ENCODE measurements at places on chromosomes 16 and 17.

DNA sequence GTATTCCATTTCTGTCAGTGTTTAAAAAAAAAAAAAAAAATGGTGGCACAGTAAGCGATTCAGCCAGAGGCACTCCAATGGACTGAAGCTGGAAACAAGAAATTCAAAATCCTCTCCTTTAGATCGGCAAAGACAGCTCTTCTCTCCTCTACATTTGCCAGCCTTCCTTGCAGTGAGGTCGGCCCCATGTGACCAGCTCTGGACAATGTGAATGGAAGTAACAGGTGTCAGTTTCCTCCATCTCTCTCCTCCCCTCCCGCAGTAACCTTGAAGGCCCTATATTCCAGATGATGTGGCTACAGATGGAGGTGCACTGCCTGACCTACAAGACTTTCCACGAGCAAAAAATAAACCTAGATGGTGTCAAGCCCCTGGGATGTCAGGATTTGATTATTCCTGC lies 15.0 kb downstream of the CUEDC1 start:
- DNase-seq = peak; percentile 47

- DNase-seq = no peak
These were observed 5.6 kb downstream of the ARRB2 start for GRCh38 chr17:4716081-4716480.

DNA sequence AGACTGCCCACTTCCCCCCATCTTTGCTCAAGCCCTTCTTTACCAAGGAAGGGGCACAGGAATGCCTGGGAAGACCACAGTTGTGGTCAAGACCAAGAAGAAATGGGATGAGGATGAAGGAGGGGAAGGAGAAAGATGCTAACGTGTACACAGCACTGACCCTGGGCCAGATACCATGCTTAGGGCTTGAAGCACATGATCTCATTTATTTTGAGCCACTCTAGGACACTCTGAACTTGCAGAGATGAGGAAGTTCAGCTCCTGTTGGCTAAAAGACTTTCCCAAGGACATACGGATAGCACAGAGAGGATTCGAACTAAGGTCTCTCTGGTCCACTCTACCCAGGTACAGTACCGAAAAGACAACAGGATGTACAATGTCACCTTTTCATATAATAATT lies 42.6 kb downstream of the PIK3R5 start:
- DNase-seq = no peak

DNA sequence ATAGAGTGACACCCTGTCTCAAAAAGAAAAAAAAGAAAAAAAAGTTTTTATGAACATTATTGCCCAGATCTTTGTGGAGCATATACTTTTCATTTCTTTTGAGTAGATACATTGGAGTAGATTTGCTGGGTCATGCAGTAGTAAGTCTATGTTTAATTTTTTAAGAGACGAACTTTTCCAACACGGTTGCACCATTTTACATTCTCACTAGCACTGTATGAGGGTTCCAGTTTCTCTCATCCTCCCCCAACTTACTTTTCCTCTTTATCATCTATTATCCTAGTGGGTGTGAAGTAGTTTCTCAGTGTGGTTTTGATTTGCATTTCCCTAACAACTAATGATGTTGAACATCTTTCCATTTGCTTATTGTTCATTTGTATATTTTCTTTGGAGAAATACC lies 10.5 kb downstream of the RPS6KB1 start:
- no peak for DNase-seq

DNA sequence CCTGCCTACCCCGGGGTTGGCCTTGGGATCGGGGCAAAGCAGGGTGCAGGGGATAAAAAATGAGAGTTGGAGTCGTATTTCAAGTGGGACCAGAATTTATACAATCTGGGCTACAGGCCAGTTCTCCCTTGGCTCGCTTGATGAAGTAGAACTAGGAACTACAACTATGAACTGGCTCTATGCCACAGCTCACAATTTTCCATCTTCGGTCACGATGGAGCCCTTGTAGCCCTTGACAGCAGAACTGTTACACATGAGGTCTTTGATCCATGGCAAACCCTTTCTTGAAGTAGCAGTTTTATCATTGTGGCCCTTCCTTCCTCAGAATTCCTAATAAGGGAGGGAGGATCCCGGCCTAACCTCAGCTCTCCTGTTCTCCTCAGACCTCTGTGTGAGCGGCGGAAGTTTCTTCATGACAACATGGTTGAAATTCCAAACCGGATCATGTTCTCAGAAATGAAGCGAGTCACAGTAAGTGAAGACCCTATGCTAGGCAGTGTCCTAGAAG lies 17.1 kb downstream of the LIG3 start:
- DNase-seq = no peak

DNA sequence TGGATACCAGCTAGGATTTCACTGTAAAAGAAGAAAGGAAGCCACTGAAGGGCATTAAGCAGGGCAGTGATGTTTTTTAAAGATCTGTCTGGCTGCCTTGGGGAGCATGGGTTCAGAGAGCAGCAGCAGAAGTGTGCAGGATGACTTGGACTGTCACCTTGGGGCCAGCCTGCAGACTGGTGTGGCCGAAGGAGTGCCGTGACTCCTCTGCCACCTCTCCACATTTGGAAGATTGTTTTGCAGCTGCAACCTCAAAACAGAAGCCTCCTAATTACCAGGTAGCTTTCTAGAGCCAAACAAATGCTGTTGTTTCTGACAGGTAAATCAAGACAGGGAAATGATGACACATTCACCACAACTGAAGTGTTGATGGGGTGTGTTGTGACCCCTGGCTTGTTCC lies 681.4 kb downstream of the WWOX start:
- no peak for DNase-seq

GRCh38 chr16:54846766-54847165 lies 83.9 kb upstream of the IRX5 start:
- DNase-seq = no peak

DNA sequence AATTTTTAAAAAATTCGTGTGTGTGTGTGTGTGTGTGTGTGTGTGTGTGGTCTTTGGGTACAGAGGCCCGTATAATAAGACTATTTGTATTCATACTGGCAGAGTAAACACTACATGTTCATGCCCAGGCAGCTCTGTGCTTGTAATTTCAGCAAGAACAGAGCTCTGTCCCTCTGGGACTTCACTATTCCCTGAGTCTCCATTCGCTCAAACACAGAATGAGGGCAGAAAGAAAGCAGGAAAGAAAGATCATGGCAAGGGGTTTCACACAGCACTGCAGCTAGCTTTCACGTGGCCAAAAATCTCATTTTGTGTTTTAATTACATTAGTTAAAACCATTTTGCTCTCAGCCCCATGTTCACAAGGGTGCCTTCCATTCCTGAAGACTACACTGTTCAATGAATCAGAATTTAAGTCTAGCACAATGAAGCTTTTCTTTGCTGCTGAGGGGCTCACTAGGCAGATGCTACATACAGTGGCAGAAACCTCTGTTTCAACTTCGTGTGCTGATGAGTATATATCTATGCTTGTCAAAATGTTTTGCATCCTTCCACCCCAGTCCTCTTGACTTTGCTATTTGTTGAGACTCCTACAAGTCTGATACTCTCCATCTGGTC lies 198.4 kb upstream of the C17orf78 start:
- no peak for DNase-seq

GRCh38 chr17:3026856-3027751 lies 36.3 kb downstream of the OR1D5 start:
- peak; percentile 4 for DNase-seq

GRCh38 chr16:89749637-89750036 lies 28.3 kb downstream of the ZNF276 start:
- no peak for DNase-seq

DNA sequence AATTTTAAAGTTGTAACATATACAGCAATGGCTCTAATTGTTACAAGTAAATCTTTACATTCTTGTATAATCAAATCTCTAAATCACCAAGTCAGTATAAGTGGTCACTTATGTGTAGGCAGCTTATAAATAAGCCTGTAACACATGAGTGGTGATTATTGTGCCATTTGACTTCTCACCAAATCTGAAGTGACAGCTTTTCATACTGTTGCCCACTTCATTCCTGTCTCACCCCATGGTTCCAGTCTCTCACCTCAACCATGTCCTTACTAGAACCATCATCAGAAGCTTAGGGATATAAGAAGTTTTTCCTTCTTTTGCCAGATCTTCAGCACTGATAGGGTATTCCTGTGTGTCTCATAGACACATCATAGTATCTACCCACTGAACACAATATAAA lies 23.5 kb downstream of the TNRC6A start:
- DNase-seq = no peak

DNA sequence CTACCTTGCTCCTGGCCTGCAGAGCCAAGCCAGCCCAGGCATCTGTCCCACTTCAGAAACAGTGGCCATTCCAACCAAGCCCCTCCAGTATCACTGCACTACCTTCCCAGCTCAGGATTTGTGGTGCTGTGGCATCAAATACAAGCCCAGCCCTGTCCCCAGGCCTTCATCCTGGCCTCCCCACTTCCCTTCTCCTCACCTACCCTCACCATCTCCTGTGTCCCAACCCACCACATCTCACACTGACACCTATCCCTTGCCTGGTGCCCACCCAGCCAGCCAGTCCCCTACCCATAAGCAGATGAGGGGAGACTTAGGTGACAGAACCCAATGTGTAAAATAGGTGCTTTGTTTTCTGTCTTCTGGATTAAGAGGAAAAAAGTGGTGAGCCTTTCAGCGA lies 66.0 kb upstream of the CDH5 start:
- no peak for DNase-seq

DNA sequence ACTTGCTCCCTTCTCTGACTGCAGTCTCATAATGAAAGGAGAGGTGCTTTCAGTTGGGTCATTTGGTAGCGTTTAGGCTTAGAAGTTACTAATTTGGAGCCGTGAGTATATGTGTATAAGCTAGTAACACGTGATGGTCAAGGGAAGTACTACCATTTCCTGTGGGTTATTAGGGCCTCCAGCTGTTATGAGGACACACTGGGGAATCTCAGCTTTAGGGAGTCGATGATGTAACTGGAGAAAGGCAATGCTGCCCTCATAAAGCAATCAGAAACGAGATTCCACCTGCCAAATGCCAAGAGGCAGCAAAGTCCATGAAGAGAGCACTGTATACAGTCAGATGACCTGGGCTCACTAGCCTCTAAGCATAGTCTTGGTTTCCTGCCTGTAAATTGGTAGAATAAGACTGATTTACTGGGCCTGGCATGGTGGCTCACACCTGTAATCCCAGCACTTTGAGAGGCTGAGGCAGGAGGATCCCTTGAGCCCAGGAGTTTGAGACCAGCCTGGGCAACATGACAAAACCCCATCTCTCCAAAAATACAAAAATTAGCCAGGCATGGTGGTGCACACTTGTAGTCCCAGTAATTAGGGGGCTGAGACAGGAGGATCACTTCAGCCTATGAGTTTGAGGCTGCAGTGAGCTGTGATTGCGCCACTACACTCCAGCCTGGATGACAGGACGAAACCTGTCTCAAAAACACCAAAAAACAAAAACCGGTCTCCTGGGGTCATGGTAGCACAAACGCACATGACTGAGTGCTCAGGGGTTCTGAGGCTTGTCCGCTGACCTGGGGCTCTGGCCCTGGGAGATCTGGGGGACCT lies 53.0 kb downstream of the SF3B3 start:
- DNase-seq = no peak

- no peak for DNase-seq
These were observed 234.7 kb upstream of the GSE1 start for GRCh38 chr16:85378145-85379040.

- no peak for DNase-seq
These were observed 1.8 kb downstream of the NAGS start for GRCh38 chr17:44006272-44006597.

DNA sequence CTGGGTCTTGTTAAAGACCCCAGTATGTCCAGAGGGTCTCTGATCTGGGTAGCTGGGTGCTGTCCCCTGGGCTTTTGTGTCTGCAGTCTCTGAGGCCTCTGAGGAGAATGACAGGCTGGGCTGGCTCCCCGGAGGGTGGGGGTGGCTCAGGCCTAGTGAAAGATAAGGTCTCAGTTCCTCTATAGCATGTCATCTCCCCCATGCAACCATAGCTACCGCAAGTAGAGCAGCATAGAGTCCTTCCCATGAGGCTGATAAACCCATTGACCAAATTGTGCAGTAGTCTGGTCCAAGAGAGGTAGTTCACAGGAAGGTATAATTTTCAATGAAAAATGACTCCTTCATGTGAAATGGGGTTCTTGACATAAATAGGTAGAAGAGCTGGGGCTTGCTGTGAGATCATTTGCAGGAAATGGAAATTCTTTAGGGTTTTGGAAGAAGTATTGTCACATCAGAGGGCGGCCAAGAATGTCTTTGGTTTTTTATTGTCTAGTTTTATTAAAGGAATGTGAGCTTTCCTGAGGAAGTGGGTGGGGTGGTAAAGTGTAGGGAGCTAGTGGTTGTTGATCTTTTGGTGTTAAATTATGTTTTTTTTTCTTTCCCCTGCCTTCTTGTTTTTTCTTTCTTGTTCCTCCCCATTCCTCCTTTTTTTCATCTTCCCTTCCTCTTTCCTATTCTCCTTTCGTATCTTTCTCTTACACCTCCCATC lies 21.0 kb downstream of the SLC7A6OS start:
- DNase-seq = no peak
